ENCODE measurements at places on chromosomes 13 and 19.

DNA sequence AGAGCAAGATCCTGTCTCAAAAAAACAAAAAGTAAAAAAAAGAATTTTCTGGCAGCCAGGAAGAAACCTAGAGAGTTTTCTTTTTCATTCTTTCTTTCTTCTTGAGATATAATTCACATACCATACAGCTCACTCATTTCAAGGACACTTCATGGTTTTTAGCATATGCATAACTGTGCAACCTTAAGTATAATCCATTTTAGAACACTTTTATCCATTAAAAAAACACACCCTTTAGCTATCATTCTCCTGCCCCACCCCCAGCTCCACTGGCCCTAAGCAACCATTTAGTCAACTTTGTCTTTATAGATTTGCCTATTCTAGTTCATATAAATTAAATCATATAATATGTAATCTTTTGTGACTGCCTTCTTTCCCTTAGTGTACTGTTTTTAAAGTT is 8.1 kb upstream of the IPO5 start:
- DNase-seq: no peak

DNA sequence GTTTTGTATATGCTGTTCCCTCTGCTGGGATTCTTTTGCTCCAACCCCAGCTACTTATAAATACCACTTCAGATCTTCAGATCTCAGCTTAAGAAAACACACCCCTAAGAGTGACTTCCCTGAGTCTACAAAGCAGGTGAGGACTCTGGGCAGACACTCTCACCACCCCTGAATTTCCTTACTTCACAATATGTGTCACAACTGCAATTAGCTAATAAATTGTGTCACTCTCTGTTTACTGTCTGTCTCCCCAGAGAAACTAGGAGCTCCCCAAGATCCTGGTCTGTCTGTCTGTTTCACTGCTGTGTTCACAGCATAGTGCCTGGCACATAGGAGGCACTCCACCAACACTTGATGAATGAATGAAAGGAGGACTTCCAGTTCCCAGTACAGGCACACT is 14.4 kb downstream of the CEBPA start:
- DNase-seq: no peak

DNA sequence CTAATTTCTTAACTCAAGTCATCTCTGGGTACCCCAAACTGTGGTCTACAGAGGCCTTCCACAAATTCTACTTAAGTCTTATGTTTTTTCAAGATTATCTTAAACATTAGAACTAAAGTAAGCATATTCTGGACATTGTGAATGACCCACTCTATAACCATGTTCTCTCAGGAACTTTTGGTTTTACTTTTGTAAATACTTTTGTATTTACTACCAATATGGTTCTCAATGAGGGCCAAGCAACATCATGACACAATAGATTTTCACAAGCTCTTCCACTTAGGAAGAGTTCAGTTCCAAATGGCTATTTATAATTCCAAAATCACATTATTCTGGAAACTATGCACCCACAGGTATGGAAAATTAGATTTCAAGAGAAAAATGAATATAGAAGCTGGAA is 10.8 kb downstream of the DIAPH3 start:
- no peak for DNase-seq

DNA sequence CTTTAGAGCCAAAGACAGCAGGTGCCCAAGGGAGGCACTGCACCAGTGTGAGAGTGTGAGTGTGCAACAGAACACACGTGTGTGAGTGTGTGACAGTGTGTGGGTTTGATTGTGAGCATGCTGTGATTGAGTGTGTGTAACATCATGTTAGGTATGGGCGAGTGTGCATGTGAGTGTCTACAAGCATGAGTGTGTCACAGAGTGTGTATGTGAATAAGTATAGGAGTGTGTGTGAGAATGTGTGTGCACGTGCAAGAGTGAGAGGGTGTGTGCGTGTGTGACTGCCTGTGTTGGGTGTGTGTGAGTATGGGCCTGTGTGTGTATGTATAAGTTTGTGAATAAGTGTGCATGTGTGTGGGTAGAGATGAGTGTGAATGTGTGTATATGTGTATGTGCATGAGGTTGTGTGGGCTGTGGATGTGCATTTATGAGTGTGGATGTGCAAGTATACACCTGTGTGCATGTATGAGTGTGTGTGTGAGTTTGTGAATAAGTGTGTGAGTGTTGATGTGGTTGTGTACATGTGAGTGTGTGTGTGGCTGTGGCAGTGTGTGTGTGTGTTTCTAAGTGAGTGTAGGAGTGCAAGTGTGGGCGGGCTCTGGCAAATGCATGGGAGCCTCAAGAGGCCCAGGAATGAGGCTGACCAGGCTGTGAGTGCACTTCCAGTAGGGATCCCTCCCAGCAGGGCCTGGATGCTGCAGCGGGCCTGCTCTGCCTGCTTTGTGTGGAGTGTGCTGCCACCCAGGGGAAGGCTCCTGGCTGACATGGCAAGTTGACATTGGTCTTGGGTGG is 198.4 kb downstream of the COL4A1 start:
- DNase-seq: no peak

DNA sequence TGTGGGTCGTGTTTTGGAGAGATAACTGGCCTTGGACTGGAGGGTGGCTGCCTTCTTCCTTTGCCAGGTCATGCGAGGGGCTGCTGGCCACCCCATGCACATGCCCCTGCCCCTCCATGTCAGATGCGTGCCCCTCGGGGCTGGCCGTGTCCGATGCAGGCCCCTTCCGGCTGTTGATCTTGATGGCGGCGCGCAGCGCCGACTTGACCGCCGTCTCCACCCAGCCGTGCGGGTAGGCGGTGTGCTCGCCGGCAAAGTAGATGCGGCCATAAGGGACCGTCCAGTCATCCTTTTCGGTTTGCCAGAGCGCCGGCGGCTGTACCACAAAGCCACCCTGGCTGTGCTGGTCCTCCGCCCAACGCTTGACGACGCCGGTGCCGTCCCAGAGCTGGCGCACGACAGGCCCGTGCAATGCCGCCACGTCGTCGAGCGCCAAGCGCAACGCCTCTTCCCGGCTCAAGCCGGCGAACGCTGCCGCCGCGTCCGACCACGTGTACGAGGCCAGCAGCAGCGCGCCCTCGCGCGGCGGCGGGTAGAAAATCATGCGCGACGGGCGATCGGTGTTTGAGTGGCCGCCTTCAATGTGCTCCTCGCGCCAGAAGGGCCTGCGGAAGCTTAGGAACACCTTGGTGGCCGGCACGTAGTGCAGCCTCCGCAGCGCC is 6.9 kb downstream of the IL4I1 start:
- peak; percentile 49 for DNase-seq

DNA sequence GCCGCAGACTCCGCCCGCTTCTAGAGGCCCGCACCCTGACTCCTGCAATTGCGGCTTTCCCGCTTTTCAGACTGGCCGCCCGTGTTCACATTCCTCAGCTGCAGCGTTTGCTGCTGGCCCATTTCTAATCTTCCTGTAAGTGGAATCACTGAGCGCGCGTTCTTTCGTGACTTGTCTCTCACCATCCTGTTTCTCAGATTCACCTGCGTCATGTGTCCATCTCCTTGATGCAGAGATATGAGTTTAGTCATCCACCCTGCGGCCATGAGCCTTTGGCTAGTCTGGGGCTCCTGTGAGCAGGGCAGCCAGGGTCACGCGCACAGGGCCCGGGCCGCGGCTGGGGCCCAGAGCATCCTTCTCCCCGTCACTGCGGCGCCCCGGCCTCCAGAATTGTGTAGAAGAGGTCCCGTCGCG is 110.0 kb downstream of the CRYL1 start:
- no peak for DNase-seq

GRCh38 chr13:30216111-30216510 is 91.2 kb downstream of the KATNAL1 start:
- DNase-seq: no peak

DNA sequence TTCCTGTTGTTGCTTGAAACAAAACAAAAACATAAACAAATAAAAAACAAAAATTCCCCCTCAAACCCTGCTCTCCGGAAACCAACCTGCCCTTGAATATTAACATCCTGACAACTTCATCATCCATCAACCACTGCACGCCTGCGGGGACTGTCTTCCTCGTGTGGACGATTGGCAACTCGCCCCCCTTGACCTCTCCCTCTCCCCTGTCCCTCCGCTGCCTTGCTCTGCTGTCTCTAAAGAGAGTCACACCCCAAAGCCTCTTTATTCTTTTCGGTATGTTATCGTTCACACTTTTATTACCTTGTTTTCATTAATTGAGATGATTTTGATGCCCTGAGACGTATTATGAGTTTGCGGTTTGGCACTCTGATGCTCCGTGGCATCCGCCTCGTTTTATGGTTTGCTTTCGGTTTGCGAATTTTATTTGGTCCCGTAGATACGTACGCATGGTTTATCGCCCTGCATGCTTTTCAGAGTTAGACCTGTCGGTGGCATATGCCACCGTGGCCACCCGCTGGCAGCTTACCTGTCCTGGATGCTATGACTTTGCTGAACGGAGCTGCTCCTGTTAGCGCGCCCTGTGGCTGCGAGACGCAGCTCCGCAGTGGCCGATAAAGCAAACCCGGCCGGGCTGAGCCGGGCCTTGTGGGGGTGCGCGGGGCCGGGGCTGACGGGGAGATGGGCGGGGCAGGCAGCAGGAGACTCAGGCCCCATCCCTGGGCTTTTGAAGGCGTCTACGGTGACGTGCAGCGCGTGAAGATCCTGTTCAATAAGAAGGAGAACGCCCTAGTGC is 10.6 kb downstream of the PTBP1 start:
- DNase-seq: no peak

- DNase-seq: no peak
These were observed 317.8 kb upstream of the SPRY2 start for GRCh38 chr13:80658705-80659104.

DNA sequence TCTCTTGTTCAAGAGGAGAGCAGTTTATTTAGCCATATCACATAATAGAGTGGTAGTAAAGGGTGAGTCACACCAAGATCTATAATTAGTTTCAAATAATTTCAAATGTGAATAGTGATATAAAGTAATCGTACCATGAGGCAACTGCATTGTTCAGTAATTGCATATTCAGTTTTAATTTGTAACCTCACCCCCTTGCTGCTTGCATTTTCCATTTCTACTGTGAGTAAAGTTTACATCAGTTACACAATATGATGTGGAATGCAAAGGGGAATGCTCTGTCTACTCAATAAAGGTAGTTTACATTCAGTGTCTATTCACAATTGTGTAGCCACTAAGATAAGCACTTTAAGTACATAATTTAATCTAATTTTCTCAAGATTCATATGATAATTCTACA is 1695.7 kb upstream of the SPRY2 start:
- no peak for DNase-seq

- DNase-seq: no peak
These were observed 1.2 kb downstream of the ITPKC start for GRCh38 chr19:40717880-40718773.

DNA sequence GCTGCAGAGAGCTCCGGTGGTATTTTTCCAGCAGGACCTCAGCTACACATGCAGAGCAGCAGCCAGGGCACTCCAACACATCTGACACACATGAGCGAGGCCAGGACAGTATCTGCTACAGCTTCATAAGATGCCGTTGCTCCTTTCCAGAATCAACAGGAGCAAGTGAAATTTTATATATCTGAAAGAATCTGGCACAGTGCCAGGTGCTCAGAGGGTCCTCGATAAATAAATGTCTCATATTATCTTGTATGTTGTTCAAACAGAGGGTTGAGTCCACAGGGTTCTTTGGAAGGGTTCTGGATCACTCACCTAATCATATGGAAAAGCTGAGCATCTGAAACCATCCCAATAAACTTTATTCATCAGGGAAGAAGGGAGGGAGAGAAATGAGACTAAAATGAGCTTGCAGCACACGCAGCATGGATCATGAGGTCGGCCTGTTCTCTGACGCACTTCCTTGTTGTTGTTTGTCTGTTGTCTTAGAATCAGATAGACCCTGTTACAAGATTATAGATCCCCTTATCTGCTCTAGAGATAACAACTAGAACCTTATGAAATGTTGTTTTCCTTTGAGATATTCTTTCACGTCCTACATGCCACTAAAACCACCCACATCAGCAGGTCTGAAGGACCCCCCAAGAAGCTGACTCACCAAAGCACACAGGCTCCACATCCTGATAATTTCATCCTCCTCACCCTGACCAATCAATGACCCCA is 3.2 kb upstream of the METTL21C start:
- no peak for DNase-seq

DNA sequence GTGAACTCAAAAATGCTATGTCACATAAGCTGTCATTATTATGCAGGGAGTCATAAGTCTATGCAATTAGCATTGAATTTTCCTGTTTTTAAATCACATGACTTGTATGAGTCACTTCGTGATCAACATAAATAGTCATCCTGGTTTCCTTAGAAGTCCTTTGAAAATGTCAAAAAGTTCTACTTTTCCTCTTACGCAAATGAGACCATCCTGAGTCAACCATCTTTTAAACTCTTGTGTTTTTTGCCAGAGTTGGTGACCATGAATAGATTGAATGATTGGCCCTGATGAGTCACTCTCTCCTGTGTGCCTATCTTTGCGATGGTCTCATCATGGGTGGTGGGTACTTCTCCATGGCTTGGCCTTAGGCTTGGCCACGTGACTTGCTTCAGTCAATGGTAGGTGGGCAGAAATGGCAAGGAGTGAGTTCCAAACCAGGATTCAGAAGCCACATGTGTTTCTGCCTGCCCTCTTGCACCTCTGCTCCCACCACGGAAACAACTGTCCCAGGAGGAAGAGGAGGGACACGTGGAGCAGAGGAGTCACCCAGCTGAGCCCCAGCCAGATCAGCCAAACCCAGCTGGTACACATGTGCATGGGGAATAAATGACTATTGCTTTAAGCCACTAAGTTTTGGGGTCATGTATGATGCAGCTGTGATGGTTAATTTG is 123.5 kb upstream of the CACNA1A start:
- no peak for DNase-seq

GRCh38 chr19:32878988-32879387 is 9.4 kb upstream of the SLC7A9 start:
- DNase-seq: no peak

- no peak for DNase-seq
These were observed 10.9 kb downstream of the KASH5 start for GRCh38 chr19:49398931-49399330.

GRCh38 chr19:55400281-55401087 is 7.1 kb downstream of the UBE2S start:
- DNase-seq: no peak

DNA sequence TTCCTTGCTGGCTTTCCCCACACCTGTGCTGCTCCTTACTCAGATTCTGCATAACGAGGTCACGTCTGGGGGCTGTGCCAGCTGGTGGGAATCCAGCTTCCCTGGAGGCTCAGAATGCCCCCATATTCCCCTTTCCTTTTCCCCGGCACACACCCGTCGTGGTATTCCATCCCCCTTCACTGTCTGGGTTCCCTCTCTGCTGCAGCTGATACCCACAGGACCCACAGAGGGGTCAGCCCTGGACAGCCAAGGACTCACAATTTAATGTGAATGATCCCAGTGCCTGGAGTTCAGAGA is 4.2 kb upstream of the MYH14 start:
- DNase-seq: no peak

DNA sequence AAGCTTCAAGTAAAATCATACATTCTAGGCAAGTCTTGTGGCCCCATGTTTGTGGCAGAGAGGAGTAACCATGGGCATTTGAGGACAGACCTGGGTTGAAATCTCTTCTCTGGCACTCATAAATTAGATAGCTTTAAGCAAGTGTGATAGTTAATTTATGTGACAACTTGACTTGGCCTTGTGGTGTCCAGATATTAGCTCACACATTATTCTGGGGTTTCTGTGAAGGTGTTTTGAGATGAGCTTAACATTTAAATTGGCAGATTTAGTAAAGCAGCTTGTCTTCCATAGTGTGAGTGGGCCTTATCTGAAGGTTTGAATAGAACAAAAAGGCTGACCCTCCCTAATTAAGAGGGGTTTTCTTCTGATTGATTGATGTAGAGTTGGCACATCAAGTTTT is 161.4 kb upstream of the SPRY2 start:
- DNase-seq: no peak

- no peak for DNase-seq
These were observed 807 bp downstream of the PGLYRP1 start for GRCh38 chr19:46022061-46022430.

GRCh38 chr13:44386913-44387556 is 13.4 kb downstream of the SERP2 start:
- no peak for DNase-seq
